ENCODE measurements at places on chromosomes 2 and 18. TPM values are rescaled to one million over a fixed set of nuclear protein-coding genes. Genes with fewer than 3 reads are reported as not detected.

HTR2B gene
- 2.1 TPM for total RNA-seq

FAM110C gene
- total RNA-seq, result under 0.01 TPM

GAD1 gene
- not detected for total RNA-seq

BOLL gene
- not detected for total RNA-seq

FAM161A gene
- 2.4 TPM for total RNA-seq

Data from smooth muscle cell of the umbilical artery (primary cell).